Fibroblast of skin of back (primary cell): ENCODE measurements at places on chromosomes 6 and 20.

DNA sequence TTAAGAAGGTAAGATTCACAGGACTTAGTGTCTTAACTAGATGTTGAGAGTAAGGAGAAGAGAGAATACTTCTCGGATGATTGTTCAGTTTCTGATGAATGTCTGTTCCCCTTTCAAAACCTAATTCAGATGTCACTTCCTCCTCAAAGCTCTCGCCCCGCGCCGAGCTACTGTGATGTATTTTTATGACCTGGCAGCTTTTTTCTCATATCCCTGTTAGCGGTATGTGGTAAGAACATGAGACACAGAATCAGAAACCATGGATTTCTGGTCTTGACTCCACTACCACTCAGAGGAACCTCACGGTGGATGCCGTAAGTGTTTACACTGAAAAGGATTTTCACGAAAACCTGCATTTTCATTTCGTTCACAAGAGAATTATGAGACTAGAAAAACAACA is 48.4 kb downstream of the CEP43 start:
- DNase-seq = no peak

DNA sequence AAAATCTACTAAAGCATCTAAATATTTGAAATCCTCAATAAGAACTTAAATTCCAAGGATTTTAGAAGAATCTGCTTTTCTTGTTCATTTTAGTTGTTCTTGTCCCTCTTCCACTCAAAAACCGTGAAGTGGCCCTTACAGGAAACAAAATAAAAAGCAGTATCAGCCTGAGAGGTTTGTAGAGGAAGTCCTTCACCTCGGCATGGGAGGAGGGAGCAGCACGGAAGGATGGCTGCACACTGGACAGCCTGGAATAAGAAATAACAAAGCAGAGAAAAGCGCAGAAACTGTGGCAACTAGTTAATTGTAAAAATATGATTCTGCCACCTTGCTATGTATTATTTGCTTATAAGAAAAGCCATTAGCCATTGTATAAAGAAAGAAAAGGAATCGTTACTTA is 46.1 kb downstream of the RALGAPA2 start:
- no peak for DNase-seq

DNA sequence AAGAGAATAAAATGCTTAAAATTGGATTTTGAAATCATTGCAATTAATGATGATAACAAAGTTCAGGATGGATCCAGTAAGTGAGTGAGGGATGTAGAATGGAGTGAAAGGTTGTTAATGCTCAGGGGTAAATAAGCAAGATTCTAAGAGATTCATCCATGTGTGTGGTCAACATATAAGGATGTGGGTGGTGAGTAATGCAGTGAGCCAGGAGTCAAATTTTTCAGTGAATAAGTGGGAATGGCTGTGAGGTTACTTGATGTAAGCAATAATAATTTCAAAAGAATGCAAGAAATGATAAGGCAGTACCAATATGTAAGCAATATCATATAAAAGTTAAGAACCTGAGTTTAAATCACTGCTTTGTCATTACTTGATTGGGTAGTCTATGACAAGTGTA is 207.5 kb upstream of the ADGRB3 start:
- DNase-seq = peak; percentile 77

DNA sequence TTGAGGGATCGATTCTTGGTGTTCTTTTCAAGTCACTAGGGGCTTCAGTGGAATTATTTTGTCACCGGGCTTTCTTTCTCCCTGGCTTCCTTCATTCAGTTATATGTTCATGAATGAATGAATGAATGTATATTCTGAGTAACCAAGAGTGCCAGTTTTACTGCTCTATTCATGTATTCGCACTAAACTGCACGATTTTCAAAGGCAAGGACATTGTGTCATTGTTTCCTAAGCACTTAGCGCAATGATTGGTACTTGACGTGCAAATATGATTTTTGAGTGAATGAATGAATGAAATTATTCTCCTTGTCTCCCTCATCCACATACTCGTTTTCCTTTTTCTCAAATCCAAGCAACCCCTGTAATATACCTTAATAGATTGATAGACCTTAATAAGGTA is 822 bp downstream of the AFG1L start:
- DNase-seq = no peak

GRCh38 chr20:17825960-17826843 is 126.4 kb downstream of the BANF2 start:
- DNase-seq = peak; percentile 54

DNA sequence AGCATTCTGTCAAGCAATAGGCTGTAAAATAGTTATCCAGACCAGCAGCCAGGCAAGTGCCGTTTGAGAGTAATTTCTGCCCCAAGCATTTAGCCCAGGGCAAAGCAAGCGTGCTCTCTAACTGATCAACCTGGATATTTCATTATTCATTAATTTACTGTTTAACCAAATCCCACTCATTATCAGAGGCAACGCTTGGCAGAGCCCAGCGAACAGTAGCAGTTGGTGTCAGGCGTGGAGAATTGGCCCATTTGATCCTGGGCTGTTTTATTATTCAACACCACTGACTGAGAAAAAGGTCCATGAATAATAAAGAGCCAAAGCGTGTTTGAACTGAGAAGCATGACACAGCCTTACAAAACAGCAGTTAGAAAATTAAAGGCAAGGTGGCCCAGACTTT is 35.3 kb downstream of the TFAP2B start:
- no peak for DNase-seq

- DNase-seq = peak; percentile 84
Observed at GRCh38 chr6:26199773-26200764, 112.8 kb downstream of the HFE start.

GRCh38 chr20:1994627-1995026 is 769 bp upstream of the PDYN start:
- DNase-seq = no peak

DNA sequence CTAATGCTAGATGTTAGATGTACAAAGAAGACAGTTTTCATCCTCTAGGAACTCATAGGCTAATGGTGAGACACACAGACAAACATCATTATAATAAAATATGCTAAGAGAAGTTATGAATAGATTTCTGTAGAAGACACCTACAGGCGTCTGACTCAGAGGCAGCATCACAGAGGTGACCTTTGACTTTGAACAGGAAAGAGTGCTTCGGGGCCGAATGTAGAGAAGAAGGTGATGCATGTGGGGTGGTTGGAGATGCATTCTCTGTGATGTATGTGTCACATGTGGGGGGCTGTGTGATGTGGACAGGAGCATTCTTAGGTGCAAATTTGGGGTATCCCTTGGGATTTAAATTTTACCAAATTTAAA is 6.8 kb downstream of the GUCA1A start:
- no peak for DNase-seq

- no peak for DNase-seq
Observed at GRCh38 chr6:70381417-70381782, 31.9 kb upstream of the FAM135A start.

GRCh38 chr6:37190159-37190535 is 20.2 kb downstream of the PIM1 start:
- no peak for DNase-seq
